CD8-positive, alpha-beta memory T cell (primary cell): ENCODE measurements at places on chromosomes 11 and 22. TPM values are rescaled to one million over a fixed set of nuclear protein-coding genes. Genes with fewer than 3 reads are reported as not detected.

- no peaks in the 10 kb centered on the region for H3K4me1 ChIP-seq
- no peak for DNase-seq
- H3K27ac ChIP-seq: no peak overlapping the region
- no peak overlapping the region for H3K4me3 ChIP-seq
- no peaks in the 10 kb centered on the region for H3K27me3 ChIP-seq
Measured at GRCh38 chr11:111363985-111364384, 15.1 kb downstream of the POU2AF1 start.

DNA sequence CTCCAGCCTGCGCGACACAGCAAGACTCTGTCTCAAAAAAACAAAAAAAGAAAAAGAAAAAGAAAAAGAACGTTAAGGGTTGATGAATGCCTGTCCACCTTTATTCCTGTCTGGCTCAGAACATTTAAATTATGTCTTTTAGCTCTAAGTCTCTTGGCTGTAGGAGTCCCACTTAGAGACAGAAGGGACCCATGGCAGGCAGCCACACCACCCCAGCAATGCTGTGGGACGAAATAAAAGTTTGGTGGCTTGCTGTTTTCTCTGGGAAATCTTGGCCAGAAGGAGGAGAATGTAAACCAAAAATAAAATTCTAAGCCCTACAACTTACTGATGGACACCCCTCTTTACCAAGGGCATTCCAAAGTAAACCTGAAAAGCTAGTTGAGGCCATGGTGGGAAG is 38.9 kb upstream of the GNAZ start:
- no peak overlapping the region for H3K4me3 ChIP-seq
- H3K27me3 ChIP-seq: no peaks in the 10 kb centered on the region
- H3K27ac ChIP-seq: no peak overlapping the region
- no peaks in the 10 kb centered on the region for H3K36me3 ChIP-seq

- no peak overlapping the region for H3K4me3 ChIP-seq
- no peak for DNase-seq
- no peaks in the 10 kb centered on the region for H3K27me3 ChIP-seq
- H3K36me3 ChIP-seq: no peaks in the 10 kb centered on the region
Measured at GRCh38 chr11:116445108-116446047, 327.4 kb downstream of the BUD13 start.

DNA sequence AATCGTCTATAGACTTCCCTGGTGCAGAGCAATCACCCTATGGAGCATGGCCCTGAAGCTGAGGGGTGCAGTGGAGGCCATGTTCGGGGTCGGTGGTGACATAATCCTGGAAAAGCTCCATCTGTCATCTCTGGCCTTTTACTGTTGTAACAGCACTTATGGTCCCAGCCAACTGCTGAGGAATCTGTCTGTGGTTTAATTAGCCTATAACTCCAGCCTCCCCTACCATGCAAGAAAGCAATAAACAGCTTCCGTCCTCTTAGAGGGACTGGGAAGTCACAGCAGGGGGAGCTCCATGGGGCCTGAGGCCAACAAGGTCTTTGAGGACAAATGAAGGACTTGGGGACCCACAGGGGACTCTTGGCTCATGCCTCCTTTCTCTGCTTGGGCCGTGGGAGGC is 159.1 kb upstream of the NECTIN1 start:
- no peaks in the 10 kb centered on the region for H3K36me3 ChIP-seq
- H3K27me3 ChIP-seq: no peaks in the 10 kb centered on the region
- no peaks in the 10 kb centered on the region for H3K4me1 ChIP-seq
- no peak overlapping the region for H3K27ac ChIP-seq
- no peak for DNase-seq

DNA sequence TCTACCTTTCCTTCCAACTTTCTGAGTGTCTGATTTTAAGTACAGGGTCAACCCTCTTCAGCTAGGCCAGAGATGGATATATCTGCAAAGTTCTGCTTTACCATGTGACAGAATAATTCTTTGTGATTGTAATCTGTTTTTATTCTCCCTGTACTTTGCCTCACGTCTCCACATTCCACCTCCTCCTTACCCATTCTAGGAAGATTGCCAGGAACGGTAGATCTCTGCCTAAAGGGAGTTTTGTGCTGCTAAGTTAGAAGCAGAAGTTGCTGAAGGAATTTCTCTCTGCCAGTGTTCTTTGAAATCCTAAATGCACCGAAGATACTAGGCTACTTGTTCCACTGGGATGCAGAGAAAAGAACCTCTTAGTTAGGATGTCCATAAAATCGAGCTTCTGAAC is 20.7 kb upstream of the FAM181B start:
- H3K4me1 ChIP-seq: peaks cover 39% of the 10 kb centered on the region
- no peak for DNase-seq
- no peaks in the 10 kb centered on the region for H3K27me3 ChIP-seq

GRCh38 chr11:102220728-102221467 is 96.4 kb upstream of the BIRC3 start:
- no peaks in the 10 kb centered on the region for H3K4me1 ChIP-seq
- H3K27me3 ChIP-seq: no peaks in the 10 kb centered on the region
- DNase-seq: no peak
- no peak overlapping the region for H3K27ac ChIP-seq
- H3K36me3 ChIP-seq: no peaks in the 10 kb centered on the region

- peak overlapping the region; percentile 16 for H3K27ac ChIP-seq
- H3K4me3 ChIP-seq: no peak overlapping the region
- no peaks in the 10 kb centered on the region for H3K27me3 ChIP-seq
- H3K4me1 ChIP-seq: no peaks in the 10 kb centered on the region
Measured at GRCh38 chr11:86740628-86741483, 59.5 kb upstream of the PRSS23 start.

DNA sequence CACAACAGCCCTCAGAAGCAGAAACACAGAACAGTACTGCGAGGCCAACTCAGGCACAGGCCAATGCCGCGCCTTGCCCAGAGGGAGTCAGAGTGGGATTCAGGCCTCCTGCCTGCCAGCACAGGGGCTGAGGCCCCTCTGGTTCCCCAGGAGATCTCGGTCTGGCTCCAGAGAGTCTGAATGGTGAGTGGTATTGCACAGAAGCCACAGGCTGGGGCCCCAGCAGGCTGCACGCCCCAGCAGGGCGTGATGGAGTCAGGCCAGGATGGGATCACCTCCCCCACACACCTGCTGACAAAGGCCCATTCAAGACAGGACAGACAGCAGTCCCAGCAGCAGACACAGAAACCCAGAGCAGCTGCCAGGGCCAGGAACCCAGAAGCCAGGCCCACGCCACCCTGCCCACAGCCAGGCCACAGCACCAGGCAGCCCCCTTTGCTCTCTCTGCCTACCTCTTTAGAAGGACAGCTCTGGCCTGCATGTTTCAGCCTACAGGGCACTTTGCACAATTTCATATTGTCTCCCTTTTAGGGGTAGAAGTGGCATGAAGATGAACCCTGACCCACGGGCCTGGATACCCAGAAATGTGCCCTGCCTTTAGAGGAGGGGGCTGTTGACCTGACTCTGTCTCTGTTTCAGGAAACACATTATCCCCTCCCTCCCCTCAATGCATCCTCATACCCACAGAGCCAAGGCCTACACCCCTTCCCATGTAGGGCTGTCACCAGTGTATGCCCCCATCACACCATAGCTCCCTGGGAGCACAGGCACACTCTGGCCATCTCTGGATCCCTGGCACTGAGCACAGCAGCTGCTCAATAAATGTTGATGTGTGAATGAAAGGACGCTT is 6.1 kb downstream of the FXYD6 start:
- no peak overlapping the region for H3K4me3 ChIP-seq
- peaks cover 18% of the 10 kb centered on the region for H3K4me1 ChIP-seq
- DNase-seq: no peak
- H3K27me3 ChIP-seq: peaks cover 23% of the 10 kb centered on the region

- no peaks in the 10 kb centered on the region for H3K4me1 ChIP-seq
- DNase-seq: no peak
- no peak overlapping the region for H3K4me3 ChIP-seq
Measured at GRCh38 chr22:38246046-38246658, 26.7 kb downstream of the TMEM184B start.

OR52I1 gene
- polyA plus RNA-seq: not detected

TMEM121B gene
- polyA plus RNA-seq: not detected

TSPAN18 gene
- polyA plus RNA-seq: 15.1 TPM

RBM4B gene
- 13.1 TPM for polyA plus RNA-seq
